ENCODE measurements at places on chromosomes 12 and 14. TPM values are rescaled to one million over a fixed set of nuclear protein-coding genes. Genes with fewer than 3 reads are reported as not detected.

DNA sequence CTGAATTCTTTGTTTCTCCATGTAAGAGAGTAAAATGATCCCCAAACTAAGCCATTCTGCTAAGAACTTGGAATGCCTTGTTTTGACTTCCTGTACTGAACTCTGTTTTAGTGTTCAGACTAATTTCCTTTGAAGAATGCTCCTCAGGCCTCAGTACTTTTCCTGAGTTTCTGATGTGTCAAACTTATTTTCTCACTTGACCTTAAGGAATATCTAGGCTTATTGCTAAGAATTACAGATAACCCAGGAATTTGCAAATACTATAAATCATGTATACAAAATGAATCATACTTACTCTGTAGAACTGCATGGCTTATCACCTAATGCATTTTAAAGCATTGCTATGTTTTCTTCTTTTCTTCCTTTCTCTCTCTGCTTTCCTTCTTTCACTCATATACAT is 93.1 kb upstream of the PKP2 start:
- no peak for DNase-seq

The SLC6A13 gene
- 0.39 TPM for polyA plus RNA-seq

DNA sequence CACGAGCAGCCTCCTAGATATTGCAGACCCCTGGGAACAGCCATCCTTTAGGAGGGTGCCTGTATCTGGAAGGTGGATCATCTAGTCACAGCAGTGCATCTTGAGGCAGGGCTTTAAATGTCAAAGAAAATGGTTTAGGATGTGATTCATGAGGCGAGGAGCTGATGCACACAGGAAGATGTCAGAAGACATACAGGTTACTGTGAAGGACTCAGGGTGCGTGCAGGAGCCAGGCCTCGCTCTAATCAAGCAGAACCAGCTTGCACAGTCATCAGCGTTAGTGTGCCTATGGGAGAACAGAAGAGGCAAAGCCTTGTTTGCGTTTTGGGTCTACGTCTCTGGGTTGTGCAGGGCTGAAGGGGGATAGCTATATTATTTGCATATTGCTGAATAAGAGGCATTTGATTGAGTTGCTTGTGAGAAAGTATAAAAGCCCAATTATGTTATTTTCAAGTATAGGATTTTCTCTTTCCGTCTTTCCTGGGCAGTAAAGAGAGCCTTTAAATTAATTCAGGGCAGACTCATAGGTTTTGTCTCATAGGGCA is 77.3 kb upstream of the RPH3A start:
- DNase-seq: no peak

The TAS2R10 gene
- not detected for polyA plus RNA-seq

DNA sequence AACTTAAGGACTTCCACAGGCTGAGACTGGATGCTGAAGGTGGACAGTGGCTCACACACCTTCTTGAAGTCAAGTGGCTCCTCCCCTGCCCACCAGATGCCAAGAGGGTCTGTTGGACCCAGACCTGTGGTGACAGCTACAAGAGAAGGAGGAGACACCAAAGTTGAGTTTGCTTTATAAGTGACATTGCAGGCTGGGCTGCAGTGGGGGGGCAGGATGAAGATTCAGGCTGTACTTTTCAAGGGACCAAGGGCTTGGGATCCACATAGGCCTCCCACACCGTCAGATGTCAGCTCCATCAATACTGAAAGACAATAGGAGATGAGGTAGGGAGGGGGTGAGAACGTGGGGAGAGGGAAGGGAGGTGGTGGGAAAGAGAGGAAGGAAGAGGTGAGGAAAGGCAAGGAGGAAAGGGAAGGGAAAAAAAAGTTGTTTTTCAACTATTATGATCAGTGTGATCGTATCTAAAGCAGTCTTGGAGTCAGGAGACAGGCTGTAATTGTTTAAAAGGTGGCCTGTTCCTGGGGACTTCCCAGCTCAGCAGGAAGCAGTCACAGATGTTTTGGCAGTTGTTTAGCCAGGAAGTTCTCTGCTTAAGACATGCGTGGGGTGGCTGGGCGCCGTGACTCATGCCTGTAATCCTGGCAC is 84.1 kb upstream of the RESF1 start:
- DNase-seq: peak; percentile 84

DNA sequence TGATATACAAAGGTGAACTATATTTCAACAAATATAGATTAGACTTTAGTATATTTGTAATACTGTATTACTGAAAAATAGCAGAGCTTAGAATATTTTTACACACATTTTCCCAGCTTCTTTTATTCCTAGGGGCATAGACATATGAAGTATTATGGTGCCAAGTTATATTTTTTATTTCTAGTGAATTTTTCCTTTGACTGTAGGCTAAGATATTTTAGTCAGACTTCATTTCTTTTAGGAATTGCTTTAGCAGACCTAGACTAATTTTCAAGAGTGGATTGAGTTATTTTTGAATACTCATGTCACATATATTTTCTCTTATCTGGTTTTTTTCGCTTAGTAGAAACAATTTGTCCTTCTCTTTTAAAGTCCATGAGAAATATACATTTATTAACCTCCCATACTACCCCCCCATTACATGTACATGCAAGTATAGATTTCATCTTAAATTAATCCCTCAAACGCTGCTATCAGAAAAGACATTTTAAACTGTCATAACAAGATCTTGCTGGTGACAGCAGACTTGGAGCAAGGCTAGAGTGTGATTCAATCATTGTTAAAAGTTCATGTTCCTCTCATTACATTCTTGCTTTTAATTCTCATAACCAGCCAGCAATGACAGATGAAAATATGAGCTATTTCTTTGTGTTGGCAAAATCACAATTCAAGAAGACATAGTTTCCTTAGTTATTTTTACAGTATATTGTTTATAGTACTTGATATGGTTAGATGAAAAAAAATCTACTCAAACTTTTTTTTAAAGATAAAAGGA is 456.1 kb downstream of the AEBP2 start:
- DNase-seq: no peak

The TM7SF3 gene
- polyA plus RNA-seq: 12.2 TPM

DNA sequence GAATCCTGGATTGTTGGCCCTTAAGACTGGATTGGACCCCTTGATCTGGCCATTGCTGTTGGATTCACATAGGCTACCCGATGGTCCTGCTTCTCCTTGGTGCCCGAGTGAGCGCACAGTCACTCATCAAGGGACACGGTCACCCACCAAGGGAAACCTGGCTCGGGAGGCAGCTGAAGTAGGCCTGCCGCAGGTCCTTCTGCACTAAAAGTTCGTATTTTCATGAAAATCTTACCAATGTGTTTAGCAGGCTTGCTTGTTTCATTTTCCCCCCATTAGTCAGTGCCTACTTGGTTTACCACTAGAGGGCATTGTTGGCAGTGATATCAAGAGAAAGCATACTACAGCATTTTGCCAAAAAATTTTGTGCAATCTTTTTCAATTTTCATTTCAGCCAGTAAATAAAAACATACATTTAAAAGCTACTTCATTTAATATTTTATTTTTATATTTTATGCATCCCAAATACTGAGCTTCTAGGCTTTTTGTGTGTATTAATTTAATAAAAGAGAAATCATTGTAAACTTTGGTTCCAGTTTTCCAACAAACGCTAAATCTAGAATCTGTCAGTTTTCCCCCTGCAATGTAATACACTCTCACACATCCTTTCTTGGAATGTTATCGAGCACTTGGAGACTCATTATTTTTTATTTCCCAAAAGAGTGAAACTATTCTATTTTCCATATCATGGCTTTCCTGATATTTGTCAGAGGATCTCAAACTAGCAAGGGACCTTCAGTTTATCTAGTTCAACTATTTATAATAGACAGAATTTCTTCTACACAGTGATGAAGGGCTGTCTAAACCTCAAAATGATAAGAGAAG is 116.7 kb downstream of the LMNTD1 start:
- no peak for DNase-seq

GRCh38 chr14:76024211-76024907 is 38.8 kb downstream of the IFT43 start:
- no peak for DNase-seq
